ENCODE measurements at places on chromosomes 11 and 22.

DNA sequence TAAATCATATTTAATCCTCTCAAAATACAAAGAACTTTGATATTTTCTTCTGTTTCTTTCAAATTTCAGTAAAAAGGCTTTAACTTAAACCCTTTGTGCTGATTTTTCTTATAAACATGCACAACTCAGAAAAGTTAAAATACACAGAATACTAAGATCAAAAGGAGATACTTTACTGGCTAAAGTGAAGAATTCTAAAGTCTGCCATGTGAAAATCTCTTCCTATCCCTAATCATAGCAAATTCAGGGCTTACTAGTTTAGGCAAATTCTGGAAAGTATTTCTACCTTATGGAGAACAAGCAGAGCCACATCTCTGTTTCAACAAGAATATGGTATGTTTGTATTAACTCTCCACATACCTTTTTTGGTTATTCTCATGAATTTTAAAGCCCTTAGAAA lies 96.6 kb downstream of the PGR start:
- DNase-seq, result no peak

GRCh38 chr22:31853736-31854495 lies 90.4 kb upstream of the YWHAH start:
- no peak for DNase-seq

DNA sequence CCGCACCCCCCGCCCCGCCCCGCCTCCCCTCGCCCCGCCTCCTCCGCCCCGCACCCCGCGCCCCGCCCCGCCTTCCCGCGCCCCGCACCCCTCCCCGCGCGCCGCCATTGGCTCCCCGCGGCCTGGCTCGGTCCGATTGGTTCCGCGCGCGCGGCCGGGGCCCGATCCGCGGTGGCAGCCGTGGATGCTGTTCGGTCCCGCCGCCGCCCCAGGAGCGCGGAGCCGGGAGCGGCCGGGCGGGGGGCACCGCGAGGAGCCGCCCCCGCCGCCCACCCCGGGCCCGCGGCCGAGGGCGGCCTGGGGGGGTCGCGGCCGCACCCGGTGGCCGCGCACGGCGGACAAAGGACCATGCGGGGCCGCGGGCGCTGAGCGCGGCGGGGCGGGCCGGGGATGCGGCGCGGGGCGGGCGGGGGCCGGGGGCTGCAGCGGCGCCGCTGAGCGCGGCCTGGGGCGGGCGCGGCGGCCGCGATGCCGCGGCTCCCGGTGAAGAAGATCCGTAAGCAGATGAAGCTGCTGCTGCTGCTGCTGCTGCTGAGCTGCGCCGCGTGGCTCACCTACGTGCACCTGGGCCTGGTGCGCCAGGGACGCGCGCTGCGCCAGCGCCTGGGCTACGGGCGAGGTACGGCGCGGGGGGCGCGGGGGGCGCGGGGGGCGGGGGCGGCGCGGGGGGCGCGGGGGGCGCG lies at the start of gene B4GALNT4:
B4GALNT4 (plus strand) TSS at position 164 of the 683 bp plus-strand sequence; CDS start at position 469, 305 bp downstream.
- peak; percentile 10 for DNase-seq

DNA sequence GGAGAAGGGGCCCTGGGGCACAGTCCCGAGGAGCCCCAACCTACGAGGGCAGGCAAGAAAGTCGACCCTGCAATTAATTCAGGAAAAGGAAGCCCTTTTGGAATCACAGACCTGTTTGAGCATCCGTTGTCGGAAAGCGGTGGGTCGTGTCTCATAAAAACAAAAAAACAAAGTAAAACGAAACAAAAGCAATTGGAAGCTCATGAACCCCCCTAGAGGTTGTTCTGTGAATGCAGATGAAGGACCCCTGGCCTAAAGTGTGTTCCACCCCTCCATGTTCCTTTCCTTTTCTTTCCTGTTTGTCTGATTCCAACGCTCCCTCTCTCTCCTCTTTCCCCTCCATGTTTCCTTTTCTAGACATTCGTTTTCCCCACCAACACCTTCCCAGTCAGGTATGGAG lies 203.7 kb downstream of the GRIK4 start:
- no peak for DNase-seq

DNA sequence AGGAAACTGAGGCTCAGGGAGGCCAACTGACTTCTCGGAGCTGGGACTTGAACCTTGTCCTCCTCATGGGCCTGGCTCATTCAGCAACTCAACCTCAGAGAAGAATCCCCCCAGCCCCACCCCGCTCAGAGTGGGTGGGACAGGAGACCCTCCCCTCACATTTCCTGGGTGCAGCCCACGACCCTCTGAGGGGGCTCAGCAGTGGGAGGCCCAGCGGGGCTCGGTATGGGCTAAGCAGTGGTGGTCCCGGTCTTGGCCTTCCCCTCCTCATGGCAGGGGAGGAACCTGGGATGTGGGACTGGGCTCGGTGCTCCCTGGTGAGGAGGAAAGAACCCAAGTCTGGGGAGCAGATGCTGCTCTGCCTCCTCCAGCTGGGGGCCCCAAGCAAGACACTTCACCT lies 14.2 kb upstream of the CABP7 start:
- no peak for DNase-seq

GRCh38 chr11:122808478-122808869 lies 29.8 kb upstream of the CRTAM start:
- DNase-seq, result no peak

GRCh38 chr22:45959719-45960476 lies 17.1 kb downstream of the WNT7B start:
- DNase-seq, result no peak

GRCh38 chr11:1682225-1682905 lies 14.6 kb upstream of the KRTAP5-6 start:
- no peak for DNase-seq

DNA sequence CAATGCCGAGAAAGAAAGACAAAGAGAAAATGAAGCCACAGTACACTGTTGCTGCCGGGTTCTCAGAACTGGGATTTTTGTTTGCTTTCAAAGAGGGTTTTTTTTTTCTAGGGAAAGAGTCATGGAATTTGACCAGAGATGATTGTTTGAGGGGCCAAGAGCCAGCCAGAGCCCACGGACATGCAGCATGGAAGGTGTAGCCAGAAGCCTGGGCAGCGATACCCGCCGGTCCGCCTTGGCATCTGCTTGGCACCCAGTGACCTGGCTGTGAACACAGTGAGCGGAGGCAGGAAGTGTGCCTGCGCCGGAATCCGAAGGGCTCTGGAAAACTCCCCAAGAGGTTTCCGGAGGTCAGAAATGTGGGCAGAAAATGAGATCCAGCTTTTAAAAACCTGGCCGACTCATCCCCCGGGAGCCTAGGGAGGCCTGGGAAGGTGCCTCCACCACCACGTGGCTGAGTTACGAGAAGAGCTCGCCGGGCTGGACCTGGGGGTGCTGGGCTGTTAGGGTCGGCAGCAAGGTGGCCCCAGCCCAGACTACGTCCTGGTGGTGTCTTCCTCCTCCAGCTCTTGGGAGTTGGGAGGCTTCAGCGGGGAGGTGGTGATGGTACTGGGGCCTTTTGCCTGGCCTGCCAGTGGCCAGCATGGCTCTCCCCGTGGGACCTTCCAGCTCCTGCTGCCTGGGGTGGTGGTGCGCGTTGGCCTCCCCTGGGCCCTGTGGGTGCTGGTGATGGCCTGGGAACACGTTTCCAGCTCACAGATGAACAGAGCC lies 61.6 kb upstream of the PPARA start:
- DNase-seq, result no peak

GRCh38 chr11:86068138-86068871 lies 579 bp downstream of the PICALM start:
- DNase-seq, result peak; percentile 16

DNA sequence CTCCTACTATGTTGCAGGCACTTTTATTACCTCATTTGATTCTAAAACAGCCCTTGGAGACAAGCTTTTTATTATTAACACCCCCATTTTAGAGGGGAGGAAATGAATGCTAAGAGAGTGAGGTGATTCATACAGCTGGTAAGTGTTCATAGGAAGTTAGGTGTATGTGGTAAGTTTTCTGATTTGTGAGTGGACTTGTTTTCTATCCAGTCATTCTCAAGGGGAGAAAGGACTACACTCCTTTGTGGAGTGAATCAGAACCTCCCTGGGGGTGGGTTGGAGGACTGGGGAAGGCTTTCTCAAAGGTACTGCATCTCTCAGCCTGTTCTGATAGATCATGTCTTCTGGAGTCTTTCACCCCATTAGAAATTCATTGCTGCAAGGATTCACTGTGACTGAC lies 23.5 kb downstream of the PKNOX2 start:
- no peak for DNase-seq

- DNase-seq, result peak; percentile 73
These were observed 6.0 kb upstream of the IFT27 start for GRCh38 chr22:36781656-36782627.

GRCh38 chr22:30301995-30302809 lies 12.9 kb upstream of the CASTOR1 start:
- no peak for DNase-seq

- no peak for DNase-seq
These were observed 67.5 kb downstream of the PRR5L start for GRCh38 chr11:36363361-36364268.

DNA sequence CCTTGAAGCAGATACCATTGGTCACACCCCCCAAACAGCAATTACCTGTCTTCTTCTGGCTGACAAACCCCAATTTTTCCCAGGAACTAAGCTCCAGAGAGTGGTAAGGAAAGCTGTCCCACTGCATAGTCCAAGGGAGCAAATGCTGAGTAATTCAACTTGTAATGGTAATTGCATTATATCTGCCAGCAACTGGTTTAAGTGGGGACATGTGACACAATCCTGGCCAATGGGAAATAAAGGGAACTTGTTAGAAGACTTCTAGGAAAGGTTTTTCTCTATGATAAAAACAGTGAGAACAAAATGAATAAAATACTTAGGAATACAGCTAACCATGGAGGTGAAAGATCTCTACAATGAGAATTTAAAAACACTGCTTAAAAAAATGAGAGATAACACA lies 9.5 kb upstream of the ISX start:
- DNase-seq, result no peak

DNA sequence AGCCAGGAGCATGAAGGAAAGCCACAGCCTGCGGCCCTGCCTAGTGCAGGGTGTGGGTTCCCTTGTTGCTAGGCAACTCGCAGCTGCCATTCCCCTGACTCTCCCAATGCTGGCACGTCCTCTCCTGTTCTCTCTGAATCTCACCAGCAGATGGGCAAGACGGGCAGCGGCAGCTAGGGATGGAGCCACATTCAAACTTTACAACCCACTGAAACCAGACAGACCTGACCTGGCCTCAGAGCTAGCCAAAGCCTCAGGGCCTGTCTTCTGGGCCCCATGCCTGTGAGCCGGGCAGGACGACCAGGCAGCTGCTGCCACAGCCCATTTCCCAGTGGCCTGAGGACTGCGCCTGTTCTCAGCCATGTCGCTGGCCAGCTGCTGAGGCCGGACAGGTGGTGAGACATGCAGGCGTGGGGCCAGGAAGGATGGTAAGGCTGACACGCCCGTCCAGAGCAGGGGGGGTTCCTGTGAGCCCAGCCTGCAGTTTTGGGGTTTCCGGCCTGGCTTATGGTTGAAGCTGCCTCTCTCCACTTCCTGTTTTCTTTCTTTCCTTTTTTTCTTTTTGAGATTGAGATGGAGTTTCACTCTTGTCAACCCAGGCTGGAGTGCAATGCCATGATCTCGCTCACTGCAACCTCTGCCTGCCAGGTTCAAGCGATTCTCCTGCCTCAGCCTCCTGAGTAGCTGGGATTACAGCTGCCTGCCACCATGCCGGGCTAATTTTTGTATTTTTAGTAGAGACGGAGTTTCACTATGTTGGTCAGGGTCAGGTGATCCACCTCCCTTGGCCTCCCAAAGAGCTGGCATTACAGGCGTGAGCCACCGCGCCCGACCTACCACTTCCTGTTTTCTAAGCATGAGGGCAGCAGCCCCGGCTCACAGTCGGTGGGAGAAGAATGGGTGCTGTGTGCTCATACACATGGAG lies 4.1 kb downstream of the SUN2 start:
- peak; percentile 87 for DNase-seq

DNA sequence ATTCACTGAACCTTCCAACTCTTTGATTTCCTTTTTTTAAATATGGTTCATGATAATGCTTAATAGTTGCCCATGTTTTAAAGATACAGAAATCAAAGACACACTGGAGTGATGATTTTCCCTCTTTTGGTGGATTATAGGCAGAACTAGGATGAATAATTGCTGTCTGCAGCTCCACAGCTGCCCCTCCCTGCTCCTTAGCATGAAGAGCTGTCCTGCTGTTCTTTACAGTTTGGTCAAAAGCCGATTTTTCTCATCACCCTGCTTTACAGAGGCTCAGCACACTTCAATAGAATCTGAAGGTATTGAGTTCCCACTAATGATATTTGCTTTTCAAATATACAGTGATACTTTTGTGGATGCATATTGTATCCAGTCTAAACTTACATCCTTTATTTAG lies 202.6 kb downstream of the AASDHPPT start:
- no peak for DNase-seq

DNA sequence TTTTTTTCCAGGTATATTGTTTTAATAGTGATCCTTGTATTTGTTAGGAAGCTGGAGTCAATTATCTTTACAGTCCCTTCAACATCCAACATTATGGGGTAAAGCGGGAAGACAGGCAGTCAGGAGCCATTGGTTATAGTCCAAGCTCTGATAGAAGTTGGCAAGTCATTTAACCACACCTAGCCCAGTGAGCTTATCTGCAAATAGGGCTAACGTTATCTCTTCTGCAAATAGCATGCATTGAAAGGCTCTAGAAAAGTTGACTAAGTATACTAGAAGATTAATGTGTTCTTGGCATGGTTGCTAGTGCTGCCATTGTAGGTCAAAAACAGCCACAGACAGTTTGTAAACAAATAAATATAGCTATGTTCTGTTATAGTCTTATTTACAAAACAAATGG lies 520.7 kb downstream of the OPCML start:
- DNase-seq, result no peak

DNA sequence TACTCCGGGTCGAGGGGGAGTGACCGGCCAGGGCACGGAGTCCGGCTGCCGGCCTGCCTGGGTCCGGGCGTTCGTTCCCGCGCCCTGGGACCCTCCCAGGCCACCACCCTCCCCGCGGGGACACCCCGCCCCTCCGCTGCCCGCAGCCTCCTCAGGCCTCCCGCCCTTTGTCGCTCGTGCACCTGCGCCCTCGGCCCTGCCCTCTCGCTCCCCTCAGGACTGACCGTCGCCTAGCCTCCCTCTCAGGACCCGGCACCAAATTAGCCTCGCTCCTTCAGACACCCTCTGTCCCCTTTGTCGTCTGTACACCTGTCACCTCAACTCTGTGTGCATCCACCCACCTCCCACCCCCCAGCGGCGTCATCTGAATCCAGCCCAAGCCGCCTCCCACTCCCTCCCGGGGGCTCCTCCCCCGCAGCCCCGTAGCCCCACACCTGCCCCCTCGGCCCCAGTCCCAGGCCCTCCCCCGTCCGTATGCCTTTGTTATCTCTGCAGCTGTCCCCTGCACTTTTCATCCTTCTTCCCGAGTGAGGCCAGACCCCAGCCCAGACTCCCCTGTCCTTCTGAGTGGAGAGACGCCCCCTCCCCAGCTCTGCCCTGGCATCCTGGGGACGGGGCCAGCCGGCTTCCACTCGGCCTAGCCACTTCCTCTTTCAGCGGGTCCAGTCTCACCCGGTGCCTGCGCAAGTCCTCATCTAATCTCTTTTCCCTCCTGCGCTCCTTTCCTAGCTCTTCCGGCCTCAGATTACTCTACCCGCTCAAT lies 643 bp downstream of the TIGD3 start:
- peak; percentile 41 for DNase-seq

GRCh38 chr11:20163783-20164481 lies 3.7 kb upstream of the DBX1 start:
- no peak for DNase-seq

GRCh38 chr11:119479685-119480275 lies 56.8 kb upstream of the THY1 start:
- no peak for DNase-seq
